CD4-positive, alpha-beta T cell treated with Interleukin-1 beta for 1 hour (primary cell): ENCODE measurements at places on chromosomes 16 and 17.
A peak's percentile ranks its signal among the peaks of the same experiment; 100 is the strongest.

DNA sequence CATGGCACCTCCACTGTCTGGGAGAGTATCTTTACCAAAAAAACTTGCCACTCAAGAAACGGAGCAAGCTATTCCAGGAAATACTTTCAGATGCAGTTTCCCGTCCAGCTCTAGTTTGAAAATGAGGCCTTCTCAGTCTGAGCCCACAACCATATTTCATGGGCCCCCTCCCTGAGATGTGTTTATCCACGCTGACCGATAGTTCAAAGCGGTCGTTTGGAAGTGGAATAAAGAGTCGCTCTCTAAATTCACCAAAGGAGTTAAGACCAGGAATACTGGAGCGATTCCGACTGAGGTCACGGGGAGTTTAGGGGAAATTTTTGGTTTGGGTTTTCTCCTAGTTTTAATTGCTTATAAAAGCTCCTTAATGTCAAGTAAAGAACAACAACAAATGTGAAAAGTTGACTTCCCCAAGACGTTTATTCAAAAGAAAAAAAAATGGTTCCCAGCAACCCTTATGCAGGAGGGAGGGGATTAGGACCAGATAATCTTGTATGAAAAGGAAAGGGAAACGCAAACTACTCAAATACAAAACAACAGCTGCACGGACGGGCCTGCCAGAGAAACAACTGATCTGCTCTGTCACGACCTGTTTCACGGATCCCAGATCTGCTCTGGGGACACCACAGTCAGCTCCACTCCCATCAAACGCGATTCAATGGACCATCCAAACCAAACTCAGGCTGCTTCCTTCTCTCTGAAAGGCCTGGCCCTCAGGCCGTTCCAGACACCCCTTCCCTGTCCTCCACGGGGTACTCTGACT lies 77.1 kb downstream of the MRM3 start:
- no peak for DNase-seq

DNA sequence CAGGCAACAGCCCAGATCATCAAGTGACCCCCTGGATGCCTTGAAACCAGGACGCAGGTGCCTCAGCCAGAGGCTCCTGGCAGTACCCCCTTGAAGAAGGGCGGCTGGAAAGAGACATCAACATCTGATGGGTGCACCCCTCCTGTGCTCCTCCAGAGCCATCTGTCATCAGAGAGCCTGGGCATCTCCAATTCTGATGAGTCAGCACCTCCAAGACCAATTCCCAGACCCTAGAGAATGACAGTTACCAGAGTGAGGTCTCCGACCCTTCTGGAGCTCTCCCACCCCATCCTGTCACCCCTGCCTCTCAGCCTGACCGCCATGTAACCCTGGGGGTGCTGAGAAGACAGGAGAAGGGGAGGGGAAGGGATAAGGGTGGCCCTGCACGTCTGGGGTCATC lies 433.7 kb downstream of the SOX9 start:
- DNase-seq, result no peak

- no peak for DNase-seq
Measured at GRCh38 chr16:50879873-50880695, 138.2 kb downstream of the CYLD start.

GRCh38 chr17:62093188-62094155 lies 28.4 kb upstream of the MED13 start:
- no peak for DNase-seq

- peak; percentile 20 for DNase-seq
Measured at GRCh38 chr16:49592546-49593423, 219.2 kb downstream of the C16orf78 start.

GRCh38 chr17:82713071-82713723 lies 3.3 kb upstream of the FN3KRP start:
- DNase-seq, result no peak

DNA sequence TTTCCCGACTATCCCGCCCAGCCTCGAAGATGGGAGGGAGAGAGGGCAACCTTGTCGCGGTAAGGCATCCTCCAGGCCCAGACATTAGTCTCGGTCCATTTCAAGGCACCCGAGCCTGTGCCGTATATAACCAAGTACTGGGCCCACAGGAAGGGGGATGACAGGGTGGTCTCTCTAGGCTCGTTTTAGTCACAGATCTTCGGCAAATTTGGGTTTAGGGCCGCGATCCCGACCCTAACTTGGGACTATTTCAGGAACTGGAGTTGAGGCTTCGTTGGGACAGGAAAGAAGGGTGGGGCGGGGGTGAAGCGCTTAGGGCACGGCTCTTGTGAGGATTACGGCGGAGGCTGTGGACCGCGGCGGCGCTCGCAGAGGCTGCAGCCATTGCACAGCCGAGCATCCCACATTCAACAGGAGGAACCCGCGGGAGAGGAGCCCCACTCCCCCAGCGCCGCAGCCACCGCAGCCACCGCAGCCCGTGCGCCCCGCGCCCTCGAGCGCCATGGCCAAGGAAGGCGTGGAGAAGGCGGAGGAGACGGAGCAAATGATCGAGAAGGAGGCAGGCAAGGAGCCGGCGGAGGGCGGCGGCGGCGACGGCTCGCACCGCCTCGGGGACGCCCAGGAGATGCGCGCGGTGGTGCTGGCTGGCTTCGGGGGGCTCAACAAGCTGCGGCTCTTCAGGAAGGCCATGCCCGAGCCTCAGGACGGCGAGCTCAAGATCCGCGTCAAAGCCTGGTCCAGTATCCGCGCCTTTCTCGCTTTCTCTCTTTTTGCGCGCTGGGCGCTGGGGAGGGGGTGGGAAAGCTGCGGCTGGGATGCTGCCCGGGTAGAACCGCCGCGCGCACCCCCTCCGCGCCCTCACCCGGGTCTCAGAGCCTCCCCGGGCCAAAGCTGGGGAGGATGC lies at the start of gene VAT1L:
Gene VAT1L (plus strand): TSS at position 384 of the 904 bp plus-strand sequence. CDS start 119 bp downstream, at position 503.
- DNase-seq, result no peak

DNA sequence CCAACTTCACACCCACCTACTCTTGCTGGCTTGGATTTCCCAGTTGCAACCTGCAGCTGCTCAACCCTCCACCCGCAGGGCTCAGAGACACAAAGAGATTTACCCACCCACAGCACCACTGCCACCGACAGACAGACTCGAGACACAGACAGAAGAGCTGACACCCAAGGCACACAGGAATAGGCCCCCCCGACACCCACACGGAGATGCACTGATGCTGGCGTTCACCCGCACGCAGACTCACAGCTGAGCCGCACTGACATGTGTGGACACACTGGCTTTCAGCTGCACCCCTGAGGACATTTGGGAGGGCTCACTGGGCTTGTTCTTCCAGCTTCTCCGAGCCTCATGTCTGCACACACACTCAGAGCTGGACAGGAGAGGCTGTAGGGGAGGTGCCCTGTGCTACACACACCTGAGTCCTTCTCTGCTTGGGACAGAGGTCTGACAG lies 8.2 kb downstream of the STX1B start:
- DNase-seq, result no peak

DNA sequence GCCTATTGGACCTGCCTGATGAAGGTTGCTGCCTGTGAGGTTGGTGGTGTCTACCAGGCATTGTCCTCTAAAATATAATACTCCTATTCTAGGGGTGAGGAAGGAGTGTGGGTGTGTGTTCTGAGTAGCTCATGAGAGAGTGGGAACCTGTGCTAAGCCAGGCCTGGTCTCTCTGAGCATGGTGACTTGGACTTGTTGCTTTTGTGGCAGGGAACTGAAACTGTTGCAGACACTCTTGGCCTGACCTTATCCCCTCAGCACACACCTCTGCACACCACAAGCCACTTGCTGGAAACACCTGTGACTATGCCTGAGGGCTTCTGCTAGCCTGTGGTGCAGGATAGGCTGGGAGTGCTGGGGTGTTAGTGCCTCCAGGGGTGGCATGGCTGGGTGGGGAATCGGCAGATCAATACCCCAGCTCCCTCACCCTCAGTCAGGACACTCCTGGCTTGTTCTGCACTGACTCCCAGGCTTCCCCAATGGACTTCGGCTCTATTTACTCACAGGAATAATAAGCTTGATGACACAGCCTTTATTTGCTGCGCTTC lies 29.9 kb downstream of the PLCG2 start:
- DNase-seq, result peak; percentile 77
